ENCODE measurements at places on chromosomes 2 and 18. TPM values are rescaled to one million over a fixed set of nuclear protein-coding genes. Genes with fewer than 3 reads are reported as not detected.

DNA sequence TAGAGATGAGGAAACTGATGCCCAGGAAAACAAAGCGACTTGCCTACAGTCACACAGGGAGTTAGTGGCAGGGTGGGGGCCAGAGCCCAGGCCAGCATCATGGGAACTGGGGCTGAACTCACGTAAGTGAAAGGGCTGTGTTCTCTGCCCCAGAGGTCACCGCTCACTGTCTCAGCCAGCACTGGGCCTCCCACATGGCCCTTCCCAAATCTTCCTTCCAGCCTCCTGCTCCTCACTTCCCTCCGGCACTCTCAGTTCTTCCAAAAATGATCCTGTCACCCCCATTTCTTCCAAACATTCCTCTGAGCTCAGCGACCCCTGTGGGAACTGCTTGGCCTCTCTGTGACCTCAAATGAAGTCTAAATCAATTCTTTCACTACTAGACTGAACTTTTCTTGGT is 90.5 kb upstream of the TMEM247 start:
- no peak for DNase-seq

- no peak for DNase-seq
Measured at GRCh38 chr2:101692766-101693165, 4.7 kb upstream of the MAP4K4 start.

Gene CYP27C1
- total RNA-seq = not detected

DNA sequence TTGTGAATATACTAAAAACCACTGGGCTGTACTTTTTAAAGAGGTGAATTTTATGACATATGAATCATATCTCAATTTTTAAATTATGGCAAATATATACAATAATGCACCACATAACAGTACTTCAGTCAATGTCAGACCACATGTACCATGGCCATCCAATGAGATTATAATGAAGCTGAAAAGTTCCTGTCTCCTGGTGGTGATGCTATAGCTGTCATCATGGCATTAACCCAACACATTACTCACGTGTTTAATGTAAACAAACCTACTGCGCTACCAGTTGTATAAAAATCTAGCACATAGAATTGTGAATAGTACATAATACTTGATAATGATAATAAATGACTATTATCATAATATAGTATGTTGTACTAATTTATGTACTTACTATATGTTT is 77.6 kb upstream of the ID2 start:
- DNase-seq = no peak

Gene MAP3K19
- total RNA-seq = not detected

- no peak for DNase-seq
Measured at GRCh38 chr2:134269972-134270735, 16.3 kb downstream of the MGAT5 start.

Gene SKA1
- total RNA-seq = 22.5 TPM
